ENCODE measurements at places on chromosomes 6 and 20. TPM values are rescaled to one million over a fixed set of nuclear protein-coding genes. Genes with fewer than 3 reads are reported as not detected.

- no peaks in the 10 kb centered on the region for H3K27me3 ChIP-seq
- no peak for DNase-seq
- no peaks in the 10 kb centered on the region for H3K4me1 ChIP-seq
- H3K4me3 ChIP-seq: no peak overlapping the region
These were observed 36.2 kb downstream of the CD40 start for GRCh38 chr20:46154305-46154704.

DNA sequence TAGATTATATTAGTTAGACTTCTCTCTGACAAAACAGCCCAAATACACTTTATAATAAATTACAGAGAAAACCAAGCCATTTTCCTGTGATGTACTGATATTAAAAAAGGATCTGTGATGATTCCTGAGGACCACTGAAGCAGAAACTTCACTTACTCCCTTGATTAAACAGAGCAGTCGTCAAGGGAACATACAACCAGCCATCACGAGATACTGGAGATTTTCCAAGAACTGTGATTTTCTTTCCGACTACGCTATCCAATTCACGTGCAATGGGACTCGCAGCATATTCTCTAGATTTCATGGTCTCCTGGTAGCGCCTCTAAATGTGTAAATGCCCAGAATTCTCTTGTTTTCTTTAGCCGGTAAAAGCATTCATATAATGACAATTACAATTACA lies 377.4 kb downstream of the PHF3 start:
- no peaks in the 10 kb centered on the region for H3K36me3 ChIP-seq
- H3K4me1 ChIP-seq: no peaks in the 10 kb centered on the region
- DNase-seq: no peak
- no peak overlapping the region for H3K27ac ChIP-seq
- H3K27me3 ChIP-seq: no peaks in the 10 kb centered on the region

DNA sequence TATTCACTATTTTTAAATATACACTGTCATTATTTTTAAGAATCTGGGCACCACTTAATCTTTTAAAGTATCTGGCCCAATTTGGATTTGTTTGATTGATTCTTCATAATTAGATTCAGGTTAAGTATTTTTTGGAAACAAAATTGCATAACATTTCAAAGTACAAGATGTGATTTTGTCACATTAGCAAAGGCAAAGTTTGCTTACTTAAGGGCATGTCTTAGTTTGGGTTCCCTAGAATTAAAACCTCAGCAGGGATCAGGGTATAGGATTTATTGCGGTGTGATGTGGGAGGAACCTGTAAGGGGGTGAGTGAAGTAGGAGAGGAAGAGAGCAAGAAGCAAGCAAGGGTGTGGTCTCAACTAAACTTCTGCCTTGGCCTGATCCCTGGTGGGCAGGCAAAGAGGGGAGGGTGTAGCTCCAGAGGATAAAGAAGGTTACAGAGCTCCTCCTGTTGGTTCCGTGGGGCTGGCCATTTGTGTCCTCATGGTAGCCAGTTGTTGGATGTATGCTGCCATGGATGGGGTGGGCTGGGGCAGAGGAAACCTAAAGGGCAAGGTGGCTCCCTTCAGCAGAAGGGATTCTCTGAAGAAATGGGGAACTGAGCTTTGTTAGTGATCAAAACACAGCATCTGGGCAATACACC lies 668.7 kb upstream of the SLC35B3 start:
- H3K27me3 ChIP-seq: no peaks in the 10 kb centered on the region
- H3K4me1 ChIP-seq: no peaks in the 10 kb centered on the region
- H3K4me3 ChIP-seq: no peak overlapping the region
- no peak for DNase-seq
- H3K36me3 ChIP-seq: no peaks in the 10 kb centered on the region

GRCh38 chr20:54231036-54231435 lies 23.1 kb downstream of the PFDN4 start:
- DNase-seq: no peak
- H3K27ac ChIP-seq: no peak overlapping the region
- H3K27me3 ChIP-seq: no peaks in the 10 kb centered on the region
- no peaks in the 10 kb centered on the region for H3K4me1 ChIP-seq
- no peaks in the 10 kb centered on the region for H3K36me3 ChIP-seq
- H3K4me3 ChIP-seq: no peak overlapping the region

DNA sequence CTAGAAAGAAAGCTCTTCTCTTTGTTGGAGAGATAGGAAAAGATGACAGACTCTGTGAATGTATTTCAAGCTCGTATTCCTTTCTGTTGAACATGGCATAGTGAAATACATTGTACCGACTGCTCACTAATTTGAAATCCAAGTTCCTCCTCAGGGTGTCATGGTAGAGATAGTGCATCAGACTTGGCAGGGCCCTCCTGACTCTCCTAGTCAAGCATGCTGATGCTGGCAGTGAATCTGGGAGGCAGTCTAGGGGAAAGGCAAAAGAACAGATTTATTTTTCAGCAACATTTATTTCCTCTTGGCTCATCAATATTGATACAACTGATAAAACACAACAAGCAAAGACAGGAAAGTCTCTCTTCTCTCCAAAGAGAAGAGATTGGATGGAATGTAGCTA lies 356.3 kb upstream of the IRAK1BP1 start:
- no peaks in the 10 kb centered on the region for H3K4me1 ChIP-seq
- DNase-seq: no peak
- no peaks in the 10 kb centered on the region for H3K36me3 ChIP-seq
- H3K27ac ChIP-seq: no peak overlapping the region

GRCh38 chr20:60036746-60037499 lies 78.7 kb downstream of the CDH26 start:
- no peaks in the 10 kb centered on the region for H3K36me3 ChIP-seq
- H3K27me3 ChIP-seq: peaks cover 5% of the 10 kb centered on the region
- H3K4me3 ChIP-seq: no peak overlapping the region
- no peak for DNase-seq
- H3K4me1 ChIP-seq: peaks cover 9% of the 10 kb centered on the region

GRCh38 chr6:7590918-7591302 lies 912 bp downstream of the SNRNP48 start:
- no peak overlapping the region for H3K27ac ChIP-seq
- H3K4me3 ChIP-seq: peak overlapping the region; percentile 96
- H3K4me1 ChIP-seq: peaks cover 13% of the 10 kb centered on the region

DNA sequence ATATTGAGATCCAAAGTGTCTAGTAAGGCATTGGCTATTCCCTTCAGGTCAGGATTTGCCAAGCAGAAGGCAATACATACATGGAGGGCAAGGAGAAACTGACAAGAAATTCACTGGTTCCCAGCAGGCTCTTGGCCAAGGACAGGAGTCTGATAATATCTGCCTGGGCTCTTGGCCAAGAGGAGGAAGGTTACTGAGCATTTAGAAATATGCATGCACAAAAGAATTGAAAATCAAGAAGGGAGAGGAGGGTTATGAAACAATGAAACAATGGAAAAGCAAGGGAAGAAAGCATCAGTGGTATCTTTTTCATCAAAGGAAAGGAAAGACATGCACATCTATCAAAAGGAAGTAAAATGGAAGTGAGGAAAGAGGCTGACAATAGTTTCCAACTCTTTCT lies 42.4 kb downstream of the ARHGAP18 start:
- H3K4me1 ChIP-seq: peaks cover 58% of the 10 kb centered on the region
- no peak overlapping the region for H3K4me3 ChIP-seq
- H3K36me3 ChIP-seq: no peaks in the 10 kb centered on the region

- H3K27ac ChIP-seq: peak overlapping the region; percentile 99
- peaks cover 40% of the 10 kb centered on the region for H3K4me1 ChIP-seq
- no peak for DNase-seq
- H3K27me3 ChIP-seq: no peaks in the 10 kb centered on the region
These were observed 3.1 kb downstream of the ZCCHC3 start for GRCh38 chr20:300345-300990.

DNA sequence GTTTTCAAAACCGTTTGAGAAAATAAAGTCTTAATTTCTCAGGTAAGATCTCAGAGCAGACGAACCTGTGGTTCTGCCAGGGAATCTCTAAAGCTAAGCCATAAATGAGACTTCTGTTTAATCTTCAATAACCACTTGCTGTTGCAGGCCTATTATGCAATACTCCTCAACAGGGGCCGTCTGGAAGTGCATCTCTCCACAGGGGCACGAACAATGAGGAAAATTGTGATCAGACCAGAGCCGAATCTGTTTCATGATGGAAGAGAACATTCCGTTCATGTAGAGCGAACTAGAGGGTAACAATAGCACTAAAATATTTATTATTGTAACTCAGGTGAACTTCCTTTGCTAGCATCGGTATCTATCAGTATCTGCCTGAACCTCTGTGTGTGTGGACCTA lies 223.7 kb downstream of the ARHGAP18 start:
- H3K4me3 ChIP-seq: no peak overlapping the region
- H3K36me3 ChIP-seq: peaks cover under 1% of the 10 kb centered on the region
- H3K27ac ChIP-seq: no peak overlapping the region
- no peaks in the 10 kb centered on the region for H3K4me1 ChIP-seq
- H3K27me3 ChIP-seq: no peaks in the 10 kb centered on the region
- DNase-seq: no peak

- H3K36me3 ChIP-seq: no peaks in the 10 kb centered on the region
- H3K4me3 ChIP-seq: no peak overlapping the region
- no peaks in the 10 kb centered on the region for H3K27me3 ChIP-seq
- DNase-seq: no peak
- H3K27ac ChIP-seq: no peak overlapping the region
These were observed 180.2 kb upstream of the PHACTR1 start for GRCh38 chr6:12536416-12536815.

DNA sequence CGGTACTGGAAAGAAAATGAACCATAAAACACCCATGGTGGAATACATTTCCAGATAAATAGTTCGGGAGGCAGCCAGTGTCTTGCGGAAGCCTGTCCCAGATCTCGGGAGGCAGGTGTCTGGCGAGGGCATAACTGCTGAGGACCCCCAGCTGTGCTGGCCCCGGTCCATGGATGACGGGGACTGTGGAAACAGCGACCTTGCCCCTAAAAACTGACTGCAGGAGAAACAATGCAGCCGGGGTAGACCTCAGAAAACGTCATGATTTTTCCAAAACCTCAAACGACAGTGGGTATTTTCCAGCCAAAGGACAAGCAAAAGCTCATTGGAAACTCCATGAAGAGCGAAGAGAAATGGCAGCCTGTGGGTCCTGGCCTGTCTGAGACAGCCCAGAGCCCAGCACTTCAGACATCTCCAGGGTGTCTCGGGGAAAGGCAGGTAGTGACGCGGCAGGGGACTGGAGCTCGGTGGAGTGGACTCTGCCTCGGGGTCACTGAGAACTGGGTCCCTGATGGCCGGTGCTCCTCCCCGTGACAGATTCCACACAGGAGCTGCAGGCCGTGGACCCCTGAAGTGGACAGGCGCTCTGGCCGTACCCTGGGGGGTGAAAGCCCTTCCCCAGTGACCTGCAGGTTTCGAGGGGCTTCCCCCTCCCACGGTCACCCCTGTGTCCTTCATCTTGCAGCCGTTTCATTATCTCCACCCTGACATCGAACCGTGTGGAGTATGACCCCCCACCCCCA lies 188.6 kb downstream of the SYNDIG1 start:
- H3K27ac ChIP-seq: no peak overlapping the region
- no peak for DNase-seq
- no peaks in the 10 kb centered on the region for H3K27me3 ChIP-seq
- H3K4me3 ChIP-seq: no peak overlapping the region
- H3K4me1 ChIP-seq: no peaks in the 10 kb centered on the region

DNA sequence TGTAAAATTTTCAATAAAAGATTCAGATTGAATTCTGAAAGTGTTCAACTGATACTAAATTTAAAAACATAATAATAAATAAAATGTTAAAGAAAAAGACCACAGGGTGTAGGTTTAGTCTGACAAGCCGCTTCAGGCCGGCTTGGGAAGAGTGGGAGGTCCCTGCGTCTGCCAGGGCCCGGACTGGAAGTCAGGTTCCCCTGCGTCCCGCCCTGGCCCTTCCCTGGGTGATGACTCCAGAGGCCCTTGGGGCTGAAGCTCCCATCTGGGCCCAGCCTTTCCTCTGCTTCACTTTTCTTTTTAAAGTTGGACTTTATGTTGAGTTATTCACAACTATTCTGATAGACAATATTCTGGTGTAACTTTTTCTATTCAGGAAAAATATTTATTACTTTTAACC lies 93.3 kb downstream of the SMOC2 start:
- H3K4me1 ChIP-seq: no peaks in the 10 kb centered on the region
- H3K36me3 ChIP-seq: no peaks in the 10 kb centered on the region
- no peak for DNase-seq
- no peaks in the 10 kb centered on the region for H3K27me3 ChIP-seq
- no peak overlapping the region for H3K4me3 ChIP-seq
- H3K27ac ChIP-seq: no peak overlapping the region

DNA sequence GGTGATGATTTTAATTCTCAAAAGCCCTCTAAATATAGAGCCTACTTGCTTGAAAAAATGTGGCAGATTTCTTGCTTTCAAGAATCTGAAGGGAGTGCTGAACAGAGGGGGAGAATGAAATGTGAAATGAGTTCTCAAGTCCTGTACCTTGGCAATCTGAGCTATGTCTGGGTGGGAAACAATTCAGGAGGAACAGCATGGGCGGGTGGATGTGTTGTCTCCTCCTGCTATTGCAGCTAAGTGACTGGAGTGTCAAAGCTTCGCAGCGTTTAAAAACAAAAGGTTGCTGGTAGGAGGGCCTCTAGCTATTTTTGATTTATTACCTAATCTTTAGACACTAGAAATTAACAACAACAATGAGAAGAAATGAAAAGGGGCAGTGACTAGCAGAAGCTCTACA lies 102.5 kb upstream of the ARG1 start:
- no peak overlapping the region for H3K27ac ChIP-seq
- H3K27me3 ChIP-seq: no peaks in the 10 kb centered on the region
- no peaks in the 10 kb centered on the region for H3K4me1 ChIP-seq
- no peak for DNase-seq

- H3K36me3 ChIP-seq: no peaks in the 10 kb centered on the region
- no peak for DNase-seq
- H3K27ac ChIP-seq: no peak overlapping the region
- H3K4me3 ChIP-seq: no peak overlapping the region
These were observed 46.3 kb upstream of the ENTPD6 start for GRCh38 chr20:25148982-25149846.

ZNF165 gene
- total RNA-seq: 1.1 TPM

DPPA5 gene
- total RNA-seq: not detected

CUL7 gene
- total RNA-seq: 35.5 TPM

ADGRB3 gene
- 1.4 TPM for total RNA-seq

SOBP gene
- 7.4 TPM for total RNA-seq

PACRG gene
- 1.1 TPM for total RNA-seq

SLC16A10 gene
- total RNA-seq: 34.0 TPM

ASIP gene
- not detected for total RNA-seq

SLC22A2 gene
- total RNA-seq: not detected

Data from adrenal gland (tissue), 19 donors.